GM19239 (cell line): ENCODE measurements at places on chromosomes 4 and X.

- peak; percentile 0 for DNase-seq
Measured at GRCh38 chrX:84046403-84046984, 141.5 kb downstream of the RPS6KA6 start.

- DNase-seq, result no peak
Measured at GRCh38 chrX:123513585-123514278, 219.1 kb downstream of the THOC2 start.

DNA sequence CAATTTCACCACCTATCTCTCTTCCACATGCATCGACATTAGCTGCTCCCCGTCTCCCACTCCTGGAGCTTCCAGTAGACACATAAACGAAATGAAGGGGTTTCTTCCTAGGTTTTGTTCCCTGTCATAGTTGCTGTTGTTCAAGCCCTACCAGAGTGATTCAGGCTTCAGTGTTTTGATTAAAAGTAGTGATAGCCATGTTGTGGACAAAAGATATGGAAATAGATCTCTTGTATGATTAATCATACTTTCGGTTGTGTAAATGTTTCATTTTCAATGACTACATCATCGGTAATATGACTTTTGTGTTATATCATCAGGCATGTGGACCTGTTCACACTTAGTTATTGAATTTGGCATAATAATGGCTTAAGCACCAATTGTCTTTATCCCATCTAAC lies 96.5 kb upstream of the KLF3 start:
- no peak for DNase-seq

DNA sequence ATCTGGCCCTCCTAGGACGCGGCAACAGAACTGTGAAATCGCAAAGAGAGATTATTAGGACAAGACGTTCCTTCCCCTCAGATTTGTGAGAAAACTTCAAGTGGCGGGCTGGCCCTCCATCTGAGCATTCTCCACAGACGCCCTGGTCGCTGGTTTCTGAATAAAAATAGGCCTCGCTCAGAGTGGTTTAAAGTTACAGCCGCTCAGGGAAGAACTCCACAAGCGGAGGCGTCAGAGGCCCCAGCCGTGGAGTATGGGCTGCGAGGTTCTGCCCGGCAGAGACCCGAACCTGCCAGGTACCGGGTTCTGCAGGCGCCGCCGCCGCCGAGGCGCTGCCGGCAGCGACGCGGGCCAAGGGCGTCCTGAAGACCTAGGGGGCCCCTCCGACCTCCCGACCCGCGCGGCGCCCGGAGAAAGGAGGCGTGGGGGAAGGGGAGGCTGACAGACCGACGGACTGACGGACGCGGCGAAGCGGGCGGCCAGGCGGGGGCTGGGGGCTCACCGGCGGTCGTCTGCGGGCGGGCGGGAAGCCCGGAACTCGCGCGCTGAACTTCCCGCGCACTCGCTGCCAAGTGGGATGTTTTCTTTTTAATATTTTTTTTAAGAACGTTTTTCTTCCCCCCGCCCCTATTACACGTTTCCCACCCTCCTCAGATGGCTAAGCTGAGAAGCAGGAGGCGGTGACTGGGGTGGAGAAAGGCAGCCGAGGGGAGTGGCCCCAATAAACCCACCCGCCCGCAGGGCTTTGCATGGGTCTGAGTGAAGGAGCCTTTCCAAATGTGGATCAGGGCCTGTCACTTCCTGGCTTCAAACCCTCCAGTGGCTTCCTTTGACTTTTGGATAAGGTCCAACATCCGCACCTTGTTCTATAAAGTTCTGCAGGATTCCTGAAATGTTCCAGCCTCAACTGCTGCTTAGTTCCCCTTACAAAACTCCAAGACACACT lies at the start of gene PABPC4L:
Gene PABPC4L (minus strand): TSS at position 574 of the 946 bp plus-strand sequence. CDS start 770 bp downstream, outside the sequence.
- no peak for DNase-seq

DNA sequence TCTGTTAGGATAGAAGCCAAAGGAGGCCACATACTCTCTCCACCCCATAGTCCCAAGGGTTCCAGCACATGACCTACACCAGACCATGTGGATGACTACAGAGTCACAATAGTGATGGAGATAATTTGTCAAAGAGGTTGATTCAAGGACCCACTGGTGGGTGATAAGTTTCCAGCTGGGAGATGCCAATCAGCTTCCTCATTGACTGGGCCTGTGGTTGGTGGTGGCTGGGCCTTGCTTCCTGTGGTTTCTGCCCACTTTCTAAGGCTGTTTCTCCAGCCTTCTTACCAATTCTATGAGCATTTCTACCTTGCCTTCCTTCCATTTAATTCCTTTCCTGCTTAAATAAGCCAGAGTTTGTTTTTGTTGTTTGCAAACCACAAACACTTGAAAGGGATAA lies 95.5 kb upstream of the CPEB2 start:
- no peak for DNase-seq

DNA sequence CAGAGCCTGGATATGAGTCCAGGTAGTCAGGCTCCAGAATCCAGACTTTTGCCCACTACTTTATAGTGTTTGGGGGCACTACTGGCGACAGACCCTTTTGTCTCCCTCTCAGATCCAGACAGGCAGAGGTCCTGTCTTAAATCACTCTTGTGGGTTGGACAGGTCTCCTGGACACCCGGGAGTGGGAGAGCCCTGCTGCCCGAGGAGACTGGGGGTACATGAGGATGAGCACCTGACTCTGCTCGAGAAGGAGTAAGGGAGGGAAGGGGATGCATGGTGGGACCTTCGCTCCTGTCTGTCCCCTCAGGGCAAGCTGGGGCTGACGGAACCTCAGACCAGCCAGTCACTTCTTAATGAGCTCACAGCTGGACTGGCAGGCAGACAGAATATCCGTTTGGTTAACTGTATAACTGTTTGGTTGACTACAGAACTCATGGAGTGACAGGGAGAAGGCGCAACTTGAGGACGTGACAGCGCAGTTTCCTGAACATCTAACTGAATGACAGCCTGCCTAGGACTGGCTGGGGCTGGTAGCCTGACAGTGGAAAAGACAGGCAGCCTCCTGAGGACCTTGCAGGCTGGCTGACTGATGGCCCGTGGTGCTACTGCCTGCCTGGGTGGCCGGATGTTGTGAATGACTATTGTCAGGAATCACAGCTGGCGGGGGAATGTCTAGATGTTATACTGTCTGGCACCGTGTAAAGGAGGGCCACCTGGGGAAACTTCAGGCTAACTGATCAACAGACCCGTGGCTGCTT lies 1.6 kb upstream of the SUV39H1 start:
- no peak for DNase-seq

DNA sequence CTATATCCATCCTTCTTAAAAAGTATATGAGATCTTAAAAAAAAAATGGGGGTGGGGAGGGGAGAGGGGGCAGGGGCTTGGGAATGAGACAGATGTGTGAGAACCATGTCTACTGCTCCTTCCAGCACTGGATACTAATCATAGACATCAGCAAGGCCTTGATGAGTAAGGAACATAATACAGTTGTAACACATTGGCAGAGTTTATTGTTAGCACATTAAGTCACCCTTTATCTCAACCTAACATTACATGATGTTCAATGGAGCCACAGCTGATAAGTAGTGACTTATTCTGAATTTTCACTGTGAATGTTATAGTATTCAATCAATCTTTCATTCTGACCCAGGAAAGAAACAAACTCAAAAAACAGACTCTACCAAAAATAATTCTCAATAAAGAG lies 47.3 kb upstream of the KCNE5 start:
- DNase-seq, result no peak

DNA sequence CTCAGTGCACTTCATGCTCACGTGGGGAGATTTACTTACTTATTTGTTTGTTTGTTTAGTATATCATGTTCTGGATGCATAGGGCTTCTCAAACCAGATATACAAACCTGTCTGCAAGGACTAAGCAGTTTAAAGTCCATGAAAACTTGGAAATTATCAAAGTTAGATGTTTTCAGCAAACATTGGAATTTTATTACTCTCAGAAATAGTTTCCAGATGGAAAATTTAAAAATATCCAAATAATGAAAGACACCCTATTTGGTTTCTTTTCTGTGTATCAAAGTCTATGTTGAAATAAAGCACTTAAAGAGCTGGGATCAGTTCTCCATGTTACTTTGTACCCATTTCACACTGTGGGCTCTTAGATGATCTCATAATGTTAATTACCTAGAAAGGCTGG lies 312.1 kb downstream of the PPP1R2C start:
- no peak for DNase-seq

DNA sequence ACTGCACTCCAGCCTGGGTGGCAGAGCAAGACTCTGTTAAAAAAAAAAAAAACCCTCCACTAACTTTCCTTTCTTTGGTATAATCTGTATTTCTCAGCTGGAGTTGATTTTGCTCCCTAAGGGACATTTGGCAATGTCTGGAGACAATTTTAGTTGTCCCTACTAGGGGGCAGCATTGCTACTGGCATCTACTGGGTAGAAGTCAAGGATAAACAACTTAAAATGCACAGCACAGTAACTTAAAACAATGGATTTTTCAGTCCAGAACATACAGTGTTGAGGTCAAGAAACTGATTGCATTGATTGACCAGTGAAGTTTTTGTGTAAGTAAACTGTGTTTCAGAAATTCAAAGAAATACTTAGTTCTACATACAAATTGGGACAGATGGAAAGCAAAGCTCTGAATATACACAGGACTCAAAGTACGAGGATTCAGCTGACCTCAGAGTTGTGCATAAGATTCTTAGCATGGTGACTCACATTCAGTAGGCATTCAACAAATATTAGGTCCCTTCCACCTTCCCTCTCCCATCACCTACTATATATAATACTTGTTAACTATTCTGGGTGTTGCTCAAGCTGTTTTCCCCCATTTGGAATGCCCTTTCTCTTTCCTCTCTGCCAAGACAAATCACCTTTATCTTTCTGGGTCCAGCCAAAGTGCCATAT lies 8.8 kb downstream of the DDX53 start:
- no peak for DNase-seq

- no peak for DNase-seq
Measured at GRCh38 chrX:153769865-153770600, 6.0 kb downstream of the PLXNB3 start.

DNA sequence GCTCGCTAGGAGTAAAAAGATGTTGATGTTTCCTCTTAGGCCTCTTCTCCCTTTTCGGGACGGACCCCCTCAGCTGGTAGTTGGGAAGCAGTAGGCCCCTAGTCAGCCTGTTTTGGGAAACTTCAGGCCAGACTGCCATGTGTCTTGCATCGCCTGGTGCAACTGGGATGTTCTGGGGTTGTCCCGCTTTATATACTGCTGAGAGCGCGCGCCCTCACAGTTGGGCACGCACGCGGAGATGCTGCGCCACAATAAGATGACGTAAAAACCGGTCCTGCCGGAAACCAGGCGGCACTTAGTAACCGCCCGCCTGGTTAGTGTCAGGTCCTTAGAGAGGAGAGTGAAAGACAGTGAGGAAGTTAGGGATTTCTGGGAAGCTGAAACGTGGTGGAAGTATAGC lies 231.3 kb upstream of the CT83 start:
- DNase-seq, result no peak

- no peak for DNase-seq
Measured at GRCh38 chrX:50971395-50971794, 60.9 kb downstream of the BMP15 start.

DNA sequence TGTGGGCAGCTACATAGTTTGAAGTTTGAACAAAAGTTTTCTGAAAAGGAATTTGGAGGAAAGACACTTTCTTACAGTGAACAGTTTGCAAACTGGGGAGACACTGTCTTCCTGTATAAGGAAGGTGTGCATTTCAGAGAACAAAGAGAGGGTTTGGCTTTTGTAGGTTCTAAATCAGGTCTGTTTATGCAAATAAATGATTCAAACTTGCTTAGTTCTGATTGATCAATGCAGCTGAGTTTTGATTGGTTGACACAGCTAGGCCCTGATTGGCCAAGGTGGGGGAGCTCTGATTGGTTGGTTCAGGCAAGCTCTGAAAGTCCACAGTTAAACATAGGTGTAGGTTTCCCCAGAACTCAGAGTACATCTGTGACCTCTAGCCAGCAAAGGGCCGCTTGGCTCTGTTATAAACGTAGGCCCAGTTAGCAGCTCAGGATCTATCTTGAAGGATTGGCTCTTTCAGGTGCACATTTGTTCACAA lies 63.0 kb upstream of the ENPP6 start:
- no peak for DNase-seq

- DNase-seq, result no peak
Measured at GRCh38 chr4:169922632-169923276, 103.4 kb downstream of the MFAP3L start.
